Nasal cavity respiratory epithelium epithelial cell of viscerocranial mucosa (primary cell): ENCODE measurements at places on chromosomes 12 and 14. TPM values are rescaled to one million over a fixed set of nuclear protein-coding genes. Genes with fewer than 3 reads are reported as not detected.

PTPRB gene
- 0.34 and 0.85 TPM in 2 replicates for total RNA-seq

CCDC38 gene
- under 0.01 TPM in 1 of 2 replicates, not detected in the other for total RNA-seq

GSG1 gene
- total RNA-seq: not detected in 2 replicates

KRT77 gene
- not detected in 2 replicates for total RNA-seq

ARHGAP9 gene
- not detected in 2 replicates for total RNA-seq

RILPL1 gene
- total RNA-seq: 7.9 and 17.4 TPM in 2 replicates

MUCL1 gene
- not detected in 2 replicates for total RNA-seq
